NCI-H460 (cell line): ENCODE measurements at places on chromosomes 2 and 18.
A peak's percentile ranks its signal among the peaks of the same experiment; 100 is the strongest.

GRCh38 chr2:106159866-106160785, 34.0 kb downstream of the UXS1 start:
- no peak for DNase-seq

GRCh38 chr2:10977621-10978020, 65.9 kb downstream of the KCNF1 start:
- DNase-seq: no peak

GRCh38 chr2:107174171-107174570, 288.2 kb upstream of the ST6GAL2 start:
- DNase-seq: no peak

GRCh38 chr2:235804676-235805075, 310.8 kb downstream of the AGAP1 start:
- DNase-seq: no peak

DNA sequence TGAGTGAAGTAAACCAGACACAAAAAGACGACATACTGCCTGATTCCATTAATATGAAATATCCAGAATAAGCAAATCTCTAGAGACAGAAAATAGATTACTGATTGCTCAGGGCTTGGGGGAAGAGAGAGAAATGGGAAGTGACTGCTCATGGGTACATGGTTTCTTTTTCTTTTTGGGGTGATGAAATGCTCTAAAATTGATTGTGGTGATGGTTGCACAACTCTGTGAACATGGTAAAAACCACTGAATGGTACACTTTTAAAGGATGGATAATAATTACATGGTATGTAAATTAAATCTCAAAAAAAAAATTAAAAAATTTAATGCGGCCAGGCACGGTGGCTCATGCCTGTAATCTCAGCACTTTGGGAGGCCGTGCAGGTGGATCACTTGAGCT, 39.3 kb downstream of the RPL31 start:
- no peak for DNase-seq

DNA sequence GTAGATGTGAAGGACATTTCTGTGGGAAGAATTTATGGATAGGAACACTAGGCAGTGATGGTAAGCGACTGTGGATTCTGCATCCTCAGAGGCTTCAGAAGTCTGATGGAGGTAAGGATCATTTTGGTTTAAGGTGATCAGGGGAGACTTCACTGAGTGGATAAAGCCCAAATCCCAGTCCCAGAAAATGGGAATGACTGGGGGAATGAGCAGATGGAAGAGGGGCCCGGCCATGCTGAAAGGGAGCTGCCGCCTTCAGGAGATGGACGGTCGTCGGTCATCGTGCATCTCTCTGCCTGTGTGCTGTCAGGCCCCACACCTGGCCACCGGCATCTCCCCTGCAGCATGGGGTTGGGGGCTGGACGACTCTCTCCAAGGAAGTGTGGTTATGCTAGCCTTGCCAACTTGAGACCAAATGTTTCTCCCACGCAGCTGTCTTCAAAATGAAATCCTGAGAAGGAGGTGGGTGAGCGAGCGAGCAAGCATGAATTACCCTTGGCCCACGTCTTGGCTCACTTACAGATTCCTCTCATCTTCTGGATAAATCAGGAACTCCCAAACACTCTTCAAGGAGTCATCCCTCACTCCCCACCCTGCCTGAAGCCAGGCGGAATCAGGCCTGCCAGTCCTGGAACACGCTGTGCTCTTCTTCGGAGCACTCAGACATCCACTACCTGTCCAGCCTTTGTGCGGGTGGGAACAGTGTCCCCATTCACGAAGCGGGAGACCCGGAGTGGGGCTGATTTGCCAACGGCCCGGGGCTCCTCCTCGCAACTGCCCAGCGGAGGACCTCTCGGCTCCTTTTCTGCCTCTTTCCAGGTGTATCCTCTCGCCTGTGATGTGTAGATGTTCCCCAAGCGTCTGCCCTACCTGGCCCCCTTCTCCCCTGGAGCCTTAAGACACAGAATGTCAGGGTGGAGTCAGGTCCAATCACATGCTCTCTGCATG, 85.6 kb downstream of the PRKCE start:
- no peak for DNase-seq

GRCh38 chr2:121063471-121063870, 221.5 kb downstream of the TFCP2L1 start:
- no peak for DNase-seq

- no peak for DNase-seq
These were observed 255.1 kb upstream of the LINC00305 start for GRCh38 chr18:64403784-64404503.

GRCh38 chr2:207416900-207417299, 112.9 kb upstream of the CREB1 start:
- DNase-seq: no peak

GRCh38 chr2:217810260-217810659, 192.5 kb downstream of the TNS1 start:
- DNase-seq: no peak

GRCh38 chr2:98656800-98657199, 48.4 kb downstream of the UNC50 start:
- DNase-seq: no peak

DNA sequence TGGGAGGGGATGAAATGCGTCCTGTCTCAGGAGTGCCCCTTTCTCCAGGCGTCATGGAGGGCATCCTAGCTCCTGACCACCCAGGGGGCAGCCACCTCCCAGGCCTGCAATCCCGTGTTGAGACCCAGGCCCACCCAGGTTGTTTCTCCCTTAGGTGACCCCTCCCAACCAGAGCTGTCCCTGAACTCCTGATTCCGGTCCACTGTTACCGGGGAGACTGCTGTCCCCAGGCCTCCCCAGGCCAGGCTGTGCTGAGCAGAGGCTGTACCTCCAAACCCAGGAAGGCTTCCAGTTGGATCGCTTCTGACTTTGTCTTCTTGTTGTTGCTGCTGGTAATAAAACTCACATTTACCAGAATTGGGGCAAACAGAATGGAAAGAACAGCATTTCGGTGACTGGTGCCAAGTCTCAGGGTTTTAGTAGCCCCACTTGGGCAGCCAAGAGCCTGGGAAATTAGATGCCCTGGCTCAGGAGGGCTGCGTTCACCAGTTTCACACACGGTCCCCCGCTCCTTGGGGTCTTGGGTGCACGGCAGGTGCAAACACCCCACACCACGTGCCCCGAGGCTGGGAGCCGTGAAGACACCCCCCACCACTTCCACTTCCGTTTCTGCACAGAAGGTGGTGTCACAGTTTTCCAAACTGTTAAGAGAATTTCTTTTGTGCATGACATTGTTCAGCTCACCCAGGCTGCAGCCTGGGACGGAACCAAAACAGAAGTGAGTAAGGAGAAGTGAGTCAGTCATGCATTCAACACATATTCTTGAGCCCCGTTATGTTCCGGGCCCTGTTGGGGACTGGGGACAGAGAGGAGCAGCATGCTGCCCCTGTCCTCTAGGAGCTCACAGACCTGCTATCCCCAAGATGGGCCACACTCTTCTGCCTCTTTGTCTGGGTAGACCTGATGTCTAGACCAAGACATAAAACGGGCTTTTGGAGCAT, 29.4 kb downstream of the ITM2C start:
- DNase-seq: no peak

- DNase-seq: no peak
These were observed 14.5 kb upstream of the ZNF638 start for GRCh38 chr2:71317060-71317459.

DNA sequence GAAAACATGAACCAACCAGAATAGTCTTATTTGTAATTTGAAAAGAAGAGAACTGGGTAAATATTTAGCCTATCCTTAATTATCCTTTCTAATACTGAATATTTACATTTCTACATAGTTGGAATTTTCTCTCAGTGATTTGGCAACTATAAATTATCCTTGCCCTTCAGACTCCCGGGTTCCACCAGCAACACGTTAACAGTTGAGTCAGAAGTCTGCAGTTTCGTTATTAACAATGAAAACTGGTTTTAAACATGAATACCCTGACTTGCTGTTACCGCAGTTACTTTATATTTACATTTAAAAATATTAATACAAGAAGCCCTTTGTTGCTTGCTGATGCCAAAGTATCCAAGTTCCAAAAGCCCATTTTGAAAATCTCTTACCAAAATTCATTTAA, 673.0 kb downstream of the ARHGAP15 start:
- no peak for DNase-seq

DNA sequence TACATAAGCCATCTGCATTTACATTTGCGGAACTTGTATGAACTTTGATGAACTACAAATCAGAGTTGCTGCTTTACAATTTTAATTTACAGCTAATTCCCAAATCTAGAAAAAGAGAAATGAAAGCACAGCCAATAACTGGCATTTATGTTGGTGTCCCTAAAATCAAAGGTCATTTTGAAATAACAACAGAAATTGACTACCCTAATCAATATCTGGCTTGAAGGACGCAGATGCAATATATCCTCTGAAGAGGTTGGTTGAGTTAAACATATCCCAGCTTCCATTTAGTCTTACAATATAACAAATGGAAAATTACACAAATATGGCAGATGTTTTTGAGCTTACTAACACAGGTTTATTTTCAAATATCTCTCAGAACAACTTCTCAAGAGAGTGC, 177.5 kb downstream of the KCNJ3 start:
- no peak for DNase-seq

GRCh38 chr2:231613331-231613662, 20.6 kb downstream of the TEX44 start:
- no peak for DNase-seq

DNA sequence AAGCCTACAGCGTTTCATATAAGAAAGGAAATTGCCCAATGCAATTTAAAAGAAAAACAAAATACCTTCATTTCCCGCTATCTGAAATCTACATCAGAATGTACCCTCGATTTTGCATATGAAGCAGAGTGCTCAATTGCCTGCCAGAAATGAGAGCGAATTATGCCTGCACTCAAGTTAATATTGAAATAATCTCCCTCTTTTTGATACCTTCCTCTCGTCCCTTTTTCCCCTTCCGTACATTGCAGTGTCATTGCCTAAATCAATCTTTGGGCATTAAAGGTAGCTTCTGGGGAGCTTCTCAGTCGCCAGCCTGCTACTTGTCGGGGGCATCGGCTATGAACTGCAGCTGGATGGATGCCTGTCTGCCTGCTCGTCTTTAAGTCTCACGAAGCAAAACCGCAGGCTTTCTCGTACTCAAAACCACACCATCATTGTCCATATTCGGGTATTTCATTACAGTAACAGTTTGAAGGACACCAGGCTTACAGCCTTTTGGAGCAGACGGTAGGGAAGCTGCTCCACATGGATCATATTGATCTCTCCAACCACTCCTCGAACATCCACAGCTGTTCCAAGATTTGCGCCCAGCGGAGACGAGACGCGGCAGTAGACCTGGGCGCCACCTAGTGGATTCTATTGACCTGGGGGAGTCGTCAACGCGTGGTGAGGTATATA, 64.0 kb upstream of the HNRNPA3 start:
- peak; percentile 81 for DNase-seq

GRCh38 chr2:102301867-102302362, 9.4 kb upstream of the IL1RL1 start:
- peak; percentile 45 for DNase-seq

GRCh38 chr18:25058521-25058920, 293.4 kb downstream of the ZNF521 start:
- no peak for DNase-seq

DNA sequence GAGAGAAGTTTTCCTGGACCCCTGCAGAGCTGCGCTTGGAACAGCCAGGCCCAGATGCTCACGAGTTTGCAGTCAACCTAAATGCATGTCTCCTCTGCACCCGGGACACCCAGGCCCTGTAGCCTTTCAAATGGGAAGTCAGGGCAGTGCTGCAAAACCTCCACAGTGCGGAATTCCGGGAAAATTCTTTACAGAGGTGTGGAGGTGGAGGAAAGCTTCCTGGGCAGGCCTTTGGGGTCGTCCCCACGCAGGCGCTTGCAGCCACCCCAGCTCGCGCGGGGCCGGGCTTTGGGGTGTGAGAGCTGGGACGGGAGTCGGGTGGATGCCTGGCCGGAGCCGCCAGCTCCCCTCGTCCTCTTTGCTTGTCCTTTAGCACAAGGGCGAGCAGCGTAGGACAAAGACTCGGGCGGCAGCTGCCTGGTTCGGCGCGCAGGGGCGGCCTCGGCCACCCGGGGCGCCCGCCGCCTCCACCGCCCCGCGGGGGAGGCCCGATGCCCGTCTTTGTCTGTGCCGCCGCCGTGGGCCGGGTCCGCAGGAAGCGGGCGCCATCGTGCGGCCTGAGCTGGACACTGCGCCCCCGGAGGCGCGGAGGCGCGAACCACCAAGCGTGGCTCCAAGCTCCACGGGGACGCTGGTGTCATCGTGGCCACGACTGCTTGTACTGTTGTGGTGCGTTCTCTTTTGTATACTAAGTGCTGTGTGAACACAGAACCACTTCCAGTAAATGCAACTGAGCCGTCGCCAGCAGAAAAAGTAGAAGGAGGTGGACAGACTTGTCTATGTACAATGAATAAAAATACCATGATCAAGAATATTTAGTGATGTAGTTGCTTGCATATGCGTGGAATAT, 28.2 kb upstream of the BCL11A start:
- DNase-seq: peak; percentile 50
